Activated naive CD8-positive, alpha-beta T cell treated with anti-CD3 and anti-CD28 coated beads, Interleukin-2, amount 10 ng/mL, durations not matched to agents 7 days and 5 days (primary cell): ENCODE measurements at places on chromosomes 1 and 21. TPM values are rescaled to one million over a fixed set of nuclear protein-coding genes. Genes with fewer than 3 reads are reported as not detected.

Gene NTMT2
- total RNA-seq: not detected

- no peak for DNase-seq
Measured at GRCh38 chr1:93597709-93598108, 83.9 kb downstream of the BCAR3 start.

GRCh38 chr1:208009706-208010444 is 99.0 kb upstream of the CD34 start:
- no peak for DNase-seq

GRCh38 chr1:21696931-21697330 is 27.8 kb upstream of the RAP1GAP start:
- no peak for DNase-seq

Gene OR6K6
- total RNA-seq: not detected

Gene AADACL3
- total RNA-seq: not detected

DNA sequence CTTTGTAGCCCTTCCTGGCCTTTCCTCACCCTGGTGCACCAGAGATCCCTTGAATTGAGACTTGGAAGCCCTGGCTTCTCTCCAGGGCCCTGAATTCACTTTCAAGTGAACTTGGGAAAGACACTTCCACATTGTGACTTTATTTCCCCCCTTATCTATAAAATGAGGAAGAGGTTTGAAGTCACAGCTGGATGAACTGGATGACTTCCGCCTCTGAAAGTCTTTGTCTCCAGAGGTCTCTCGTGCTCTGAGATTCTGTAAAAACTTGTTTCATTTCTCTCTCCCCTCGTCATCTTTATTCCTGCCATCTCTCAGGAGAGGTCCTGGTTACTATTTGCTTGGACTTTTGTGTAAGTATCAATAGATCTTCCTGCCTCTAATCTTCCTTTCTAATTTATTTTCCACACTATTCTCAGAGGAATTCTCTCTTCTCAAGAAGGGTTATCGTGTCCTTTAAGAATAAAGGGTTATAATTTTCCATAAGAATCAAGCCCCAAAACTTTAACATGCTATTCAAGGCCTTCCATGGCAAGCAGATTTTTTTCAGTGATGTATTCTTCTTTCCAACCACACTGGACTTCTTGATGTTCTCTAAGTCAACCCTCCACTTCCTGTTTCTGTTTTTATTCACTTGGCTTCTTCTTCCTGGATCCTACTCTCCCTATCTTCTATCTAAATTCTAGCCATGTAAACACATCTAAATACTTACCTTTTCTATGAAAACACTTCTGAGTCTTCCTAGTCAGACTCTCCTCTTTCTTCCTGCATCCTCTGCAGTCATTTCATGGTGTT is 6.5 kb upstream of the RPTN start:
- DNase-seq: no peak

Gene FCRL1
- not detected for total RNA-seq

Gene S100A7A
- total RNA-seq: not detected

GRCh38 chr1:13781907-13782633 is 82.1 kb downstream of the PRDM2 start:
- no peak for DNase-seq

DNA sequence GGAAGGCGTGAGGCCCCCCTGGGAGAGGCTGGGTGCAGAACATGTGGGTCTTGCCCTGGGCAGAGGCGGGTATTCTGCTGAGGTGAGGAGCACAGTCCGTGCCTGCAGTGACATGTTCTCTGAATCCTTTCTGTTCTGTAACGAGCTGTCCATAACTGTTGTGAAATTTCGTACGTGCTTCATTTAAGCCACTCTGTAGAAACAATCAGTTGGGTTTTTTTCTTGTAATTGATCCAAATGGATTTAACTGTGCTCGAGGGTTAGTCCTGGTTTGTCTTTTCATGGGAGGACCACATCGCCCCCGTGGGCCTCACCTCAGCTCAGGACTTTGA is 45.4 kb upstream of the DIP2A start:
- DNase-seq: no peak

DNA sequence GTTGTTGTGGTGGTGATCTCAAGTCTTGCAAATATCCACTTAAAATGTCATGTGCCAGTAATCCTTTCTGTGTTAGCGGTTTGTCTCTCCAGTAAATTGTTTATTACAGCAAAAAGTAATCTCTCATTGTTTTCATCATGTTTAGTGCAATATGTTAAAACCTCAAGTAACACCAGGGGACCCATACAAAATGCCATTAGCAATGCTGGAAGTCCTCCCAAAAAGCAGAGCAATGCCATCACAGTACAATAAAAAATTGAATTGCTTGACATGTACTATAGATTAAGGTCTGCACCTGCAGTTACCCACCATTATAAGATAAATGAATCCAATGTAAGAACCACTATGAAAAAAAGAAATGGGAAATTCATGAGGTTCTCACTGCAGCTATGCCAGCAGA is 1606.5 kb downstream of the BRINP3 start:
- DNase-seq: no peak

GRCh38 chr1:184112176-184112948 is 60.8 kb downstream of the TSEN15 start:
- no peak for DNase-seq

Gene SH2D5
- total RNA-seq: 0.11 TPM
